Right renal cortex interstitium (tissue), 3 donors: ENCODE measurements at places on chromosomes 2 and 18.

DNA sequence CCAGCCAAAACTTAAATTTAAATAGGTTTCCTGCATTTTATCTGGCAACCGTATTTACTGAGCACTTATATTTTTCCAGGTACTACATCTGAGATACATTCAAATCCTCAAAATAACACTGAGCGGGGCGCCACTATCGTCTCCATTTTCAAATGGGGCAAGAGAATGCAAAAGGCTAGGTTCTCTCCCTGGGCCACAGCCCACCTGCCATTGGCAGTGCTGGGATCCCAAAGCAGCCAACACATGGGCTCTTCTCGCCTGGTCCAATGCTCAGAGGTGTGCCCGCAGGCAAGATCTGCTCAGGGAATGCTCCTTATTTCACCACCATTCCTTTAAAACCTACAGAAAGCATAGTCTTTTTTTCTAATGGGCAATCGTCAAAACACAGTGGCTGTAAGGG lies 11.3 kb upstream of the ID2 start:
- no peak for DNase-seq

DNA sequence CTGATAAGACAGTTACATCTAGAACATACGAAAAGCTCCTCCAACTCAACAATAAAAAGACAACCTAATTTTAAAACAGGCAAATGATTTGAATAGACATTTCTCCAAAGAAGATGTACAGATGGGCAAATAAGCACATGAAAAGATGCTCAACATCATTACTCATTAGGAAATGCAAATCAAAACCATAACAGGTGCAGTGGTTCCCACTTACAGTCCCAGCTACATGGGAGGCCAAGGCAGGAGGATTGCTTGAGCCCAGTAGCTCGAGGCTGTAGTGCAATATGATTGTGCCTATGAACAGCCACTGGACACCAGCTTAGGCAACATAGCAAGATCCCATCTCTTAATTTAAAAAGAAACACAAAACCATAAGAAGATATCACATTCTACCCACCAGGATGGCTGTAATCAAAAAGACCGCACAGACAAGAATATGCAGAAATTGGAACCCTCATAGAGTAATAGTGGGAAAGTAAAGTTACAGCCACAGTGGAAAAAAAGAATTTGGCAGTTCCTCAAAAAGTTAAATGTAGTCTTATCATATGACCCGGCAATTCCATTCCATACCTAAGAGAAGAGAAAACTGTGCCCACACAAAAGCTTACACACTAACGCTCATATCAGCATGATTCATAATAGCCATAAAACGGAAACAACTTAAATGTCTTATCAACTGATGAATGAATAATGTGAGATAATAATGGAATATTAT lies 30.5 kb upstream of the ARMC9 start:
- no peak for DNase-seq

DNA sequence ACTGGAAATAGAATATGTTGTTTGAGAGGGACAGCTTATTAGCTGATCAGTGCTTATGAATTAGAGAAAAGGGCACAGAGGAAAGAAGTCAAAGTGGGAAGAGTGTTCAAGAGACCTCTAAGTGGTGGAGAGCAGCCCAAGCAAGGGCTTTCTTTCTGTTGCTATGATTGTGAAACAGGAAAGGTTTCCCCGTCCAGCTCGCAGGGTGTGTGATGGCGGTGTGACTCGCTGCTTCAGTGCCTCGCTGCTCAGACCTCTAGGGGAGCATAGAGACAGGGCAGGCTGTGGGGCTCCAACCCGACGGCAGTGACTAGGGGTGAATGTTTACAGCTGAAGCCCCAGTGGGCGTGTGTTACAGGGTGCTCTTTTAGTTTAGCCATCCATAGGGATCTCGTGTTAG lies 166.5 kb upstream of the COPS8 start:
- no peak for DNase-seq

- no peak for DNase-seq
Measured at GRCh38 chr2:190980630-190981209, 33.3 kb downstream of the STAT1 start.

- no peak for DNase-seq
Measured at GRCh38 chr2:64700133-64700809, 46.6 kb upstream of the SERTAD2 start.

GRCh38 chr2:113981404-113982134 lies 91.7 kb downstream of the ACTR3 start:
- DNase-seq = no peak

DNA sequence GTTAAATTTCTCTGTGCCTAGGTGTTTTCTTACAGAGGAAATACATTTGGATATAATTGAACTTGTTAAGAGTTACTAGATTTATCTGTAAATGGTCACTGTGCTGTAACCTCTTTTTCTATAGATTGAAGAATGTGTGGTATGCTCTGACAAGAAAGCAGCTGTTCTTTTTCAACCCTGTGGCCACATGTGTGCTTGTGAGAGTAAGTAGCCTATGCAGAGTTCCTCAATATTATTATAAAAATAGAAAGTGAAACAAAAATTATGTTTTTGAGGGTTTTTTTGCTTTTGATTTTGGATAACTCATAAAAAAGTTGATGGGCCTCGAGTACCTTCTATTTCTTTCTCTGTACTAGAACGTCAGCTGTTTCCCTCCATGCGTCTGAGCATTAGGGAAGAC lies 112.4 kb downstream of the MIB1 start:
- no peak for DNase-seq

DNA sequence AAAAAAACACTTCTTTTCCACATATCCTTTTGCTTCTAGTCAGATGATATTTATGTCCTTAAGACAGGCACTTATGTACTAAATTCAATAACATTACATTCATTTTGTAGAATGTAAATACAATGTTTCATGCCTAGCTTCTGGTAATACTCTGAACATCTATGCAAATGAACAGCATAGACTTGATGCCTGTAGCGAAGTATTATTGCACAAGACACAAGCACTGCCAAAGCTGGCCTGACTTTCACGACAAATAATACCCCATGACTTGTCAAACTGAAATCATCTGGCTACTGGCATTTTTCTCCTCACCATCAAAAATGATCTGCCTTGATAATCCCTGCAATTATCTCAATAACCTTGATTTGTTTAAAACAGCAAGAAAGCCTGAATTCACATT lies 101.3 kb downstream of the L3MBTL4 start:
- no peak for DNase-seq

GRCh38 chr2:236857781-236858180 lies 227.9 kb upstream of the COPS8 start:
- no peak for DNase-seq
